Kidney (tissue), 22 donors: ENCODE measurements at places on chromosomes 16 and 17. TPM values are rescaled to one million over a fixed set of nuclear protein-coding genes. Genes with fewer than 3 reads are reported as not detected.

Gene TBC1D28
- total RNA-seq: not detected

Gene PSMD11
- total RNA-seq: 67.5 TPM

Gene TAOK1
- total RNA-seq: 74.9 TPM

Gene TTLL6
- 2.3 TPM for total RNA-seq

Gene CYB5D1
- total RNA-seq: 20.4 TPM

Gene CRISPLD2
- 108 TPM for total RNA-seq

Gene TSNAXIP1
- total RNA-seq: 3.9 TPM

DNA sequence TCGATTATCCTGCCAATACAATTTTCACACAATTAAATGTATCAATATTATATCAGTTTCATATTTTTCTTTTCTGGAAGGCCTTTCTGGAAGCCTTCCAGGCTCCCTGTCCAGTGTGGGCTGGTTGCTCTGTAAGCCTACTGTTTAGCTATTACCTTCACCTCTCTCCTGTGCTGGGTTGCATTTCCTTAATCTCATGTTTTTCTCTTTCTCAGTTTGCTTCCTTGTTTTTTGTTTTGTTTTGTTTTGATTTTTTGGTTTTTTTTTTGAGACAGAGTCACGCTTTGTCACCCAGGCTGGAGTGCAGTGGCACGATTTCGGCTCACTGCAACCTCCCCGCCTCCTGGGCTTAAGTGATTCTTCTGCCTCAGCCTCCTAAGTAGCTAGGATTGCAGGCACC is 6.8 kb downstream of the SEPHS2 start:
- no peaks in the 10 kb centered on the region for H3K27me3 ChIP-seq
- no peak for DNase-seq
- no peak overlapping the region for H3K27ac ChIP-seq

GRCh38 chr16:31568577-31569359 is 41.1 kb downstream of the AHSP start:
- peak; percentile 35 for DNase-seq
- H3K27ac ChIP-seq: no peak overlapping the region
- peak overlapping the region; percentile 44 for H3K4me3 ChIP-seq
- no peaks in the 10 kb centered on the region for H3K36me3 ChIP-seq
- H3K27me3 ChIP-seq: peaks cover 3% of the 10 kb centered on the region
- no peaks in the 10 kb centered on the region for H3K4me1 ChIP-seq

DNA sequence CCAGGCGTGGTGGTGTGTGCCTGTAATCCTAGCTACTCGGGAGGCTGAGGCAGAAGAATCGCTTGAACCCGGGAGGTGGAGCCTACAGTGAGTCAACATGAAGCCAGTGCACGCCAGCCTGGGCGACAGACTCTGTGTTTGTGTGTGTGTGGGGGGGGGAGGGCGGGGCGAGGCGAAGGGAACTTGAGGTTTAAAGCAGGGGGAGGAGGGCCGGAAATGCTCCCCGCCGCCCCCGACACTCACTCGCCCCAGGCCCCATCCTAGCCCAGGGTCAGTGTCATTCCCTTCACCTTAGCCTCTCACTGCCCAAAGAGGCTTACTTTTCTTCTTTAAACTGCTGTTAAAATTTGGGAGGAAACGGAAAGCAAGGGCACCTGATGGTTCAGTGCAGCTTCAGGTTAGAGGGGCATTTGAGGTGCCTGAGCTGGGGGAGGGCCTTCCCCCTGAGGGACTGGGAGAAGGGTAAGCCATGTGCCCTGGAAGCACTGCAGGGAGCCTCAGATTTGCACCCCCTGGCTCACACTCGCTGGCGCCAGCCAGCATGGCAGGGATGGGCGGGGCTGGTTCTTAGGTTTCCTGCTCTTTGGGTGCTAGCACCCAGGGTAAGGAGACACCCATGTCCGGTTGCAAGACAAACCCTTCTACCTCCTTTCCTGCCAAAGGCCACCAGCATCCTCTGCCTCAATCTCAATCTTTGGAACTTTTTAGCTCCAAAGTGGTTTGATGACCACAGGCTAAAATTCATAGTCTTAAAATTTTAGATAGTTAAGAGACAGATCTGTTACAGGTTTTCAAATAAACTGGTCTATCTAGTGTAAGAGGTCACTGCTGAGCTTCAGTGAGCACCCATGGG is 2.2 kb upstream of the LIMD2 start:
- H3K36me3 ChIP-seq: peaks cover 18% of the 10 kb centered on the region
- H3K4me1 ChIP-seq: no peaks in the 10 kb centered on the region
- no peaks in the 10 kb centered on the region for H3K27me3 ChIP-seq
- no peak overlapping the region for H3K4me3 ChIP-seq
- H3K27ac ChIP-seq: no peak overlapping the region
- DNase-seq: peak; percentile 76

- peaks cover 18% of the 10 kb centered on the region for H3K4me1 ChIP-seq
- no peaks in the 10 kb centered on the region for H3K36me3 ChIP-seq
- H3K27me3 ChIP-seq: no peaks in the 10 kb centered on the region
- H3K27ac ChIP-seq: peak overlapping the region; percentile 44
Observed at GRCh38 chr17:10797476-10798328, 6.2 kb downstream of the TMEM238L start.

DNA sequence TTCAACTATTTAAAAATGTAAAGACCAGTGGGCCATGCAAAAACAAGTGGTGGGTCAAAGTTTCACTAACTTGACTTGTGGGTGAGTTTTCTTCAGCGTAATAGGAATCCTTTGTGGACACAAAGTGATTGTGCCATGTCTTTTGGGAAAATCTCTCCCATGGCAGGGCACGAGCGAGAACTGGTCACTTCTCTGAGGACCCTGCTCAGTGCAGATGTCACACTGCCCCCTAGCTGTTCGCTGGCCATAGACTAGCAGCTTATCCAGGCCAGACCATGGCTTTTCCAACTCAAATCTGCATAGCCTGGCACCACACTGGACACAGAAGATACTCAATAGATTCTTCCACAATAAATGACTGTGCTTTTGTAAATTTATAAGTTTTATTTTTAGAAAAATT is 306.0 kb upstream of the CCL2 start:
- H3K27ac ChIP-seq: no peak overlapping the region
- H3K36me3 ChIP-seq: no peaks in the 10 kb centered on the region
- no peak overlapping the region for H3K4me3 ChIP-seq
- H3K4me1 ChIP-seq: no peaks in the 10 kb centered on the region
- no peak for DNase-seq

- no peaks in the 10 kb centered on the region for H3K4me1 ChIP-seq
- peaks cover 22% of the 10 kb centered on the region for H3K36me3 ChIP-seq
- no peak overlapping the region for H3K4me3 ChIP-seq
- DNase-seq: peak; percentile 7
- no peaks in the 10 kb centered on the region for H3K27me3 ChIP-seq
Observed at GRCh38 chr17:29514792-29515191, 52.0 kb downstream of the ABHD15 start.

DNA sequence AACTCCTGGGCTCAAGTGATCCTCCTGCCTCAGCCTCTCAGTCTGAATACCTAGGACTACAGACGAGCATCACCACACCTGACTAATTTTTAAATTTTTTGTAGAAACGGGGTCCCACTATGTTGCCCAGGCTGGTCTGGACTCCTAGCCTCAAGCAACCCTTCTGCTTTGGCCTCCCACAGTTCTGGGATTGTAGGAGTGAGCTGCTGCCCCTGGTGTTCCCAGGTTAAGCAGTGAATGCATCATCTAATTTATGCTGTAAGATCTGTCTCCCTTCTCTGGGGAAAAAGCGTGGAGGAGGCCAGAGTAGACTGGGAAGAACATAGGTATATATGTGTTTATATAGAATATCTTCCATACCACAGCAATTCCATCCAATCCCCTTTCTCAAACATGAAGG is 6.6 kb upstream of the N4BP1 start:
- DNase-seq: no peak
- no peak overlapping the region for H3K27ac ChIP-seq
- H3K4me3 ChIP-seq: no peak overlapping the region
- no peaks in the 10 kb centered on the region for H3K27me3 ChIP-seq
- H3K4me1 ChIP-seq: no peaks in the 10 kb centered on the region

- H3K36me3 ChIP-seq: no peaks in the 10 kb centered on the region
- no peak overlapping the region for H3K4me3 ChIP-seq
- DNase-seq: peak; percentile 63
Observed at GRCh38 chr16:3953728-3954410, 73.4 kb upstream of the CREBBP start.

GRCh38 chr16:59259950-59260319 is 525.8 kb upstream of the GOT2 start:
- no peaks in the 10 kb centered on the region for H3K27me3 ChIP-seq
- no peaks in the 10 kb centered on the region for H3K36me3 ChIP-seq
- no peak overlapping the region for H3K4me3 ChIP-seq
- no peaks in the 10 kb centered on the region for H3K4me1 ChIP-seq

DNA sequence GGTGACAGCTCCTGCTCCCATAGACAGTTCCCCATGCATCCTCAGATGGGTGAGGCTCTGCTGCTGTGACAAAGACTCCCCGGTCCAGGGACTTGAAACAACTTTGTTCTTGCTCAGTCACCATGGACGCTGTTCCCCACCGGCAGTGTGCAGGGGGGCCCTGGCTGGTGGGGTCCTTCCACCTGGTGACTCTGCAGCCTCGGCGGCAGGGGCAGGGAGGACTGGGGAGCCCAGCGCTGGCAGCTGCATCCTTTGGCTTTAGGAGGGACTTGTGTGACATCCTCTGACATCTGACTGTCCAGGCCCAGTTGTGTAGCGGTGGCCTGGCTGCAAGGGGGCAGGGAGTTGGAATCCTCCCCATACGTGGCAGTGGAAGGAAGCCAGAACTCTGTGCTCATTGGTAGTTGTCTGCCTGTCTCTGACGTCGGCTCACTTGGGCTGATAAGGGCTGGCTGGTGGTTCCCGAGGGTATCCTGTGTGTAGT is 107.3 kb downstream of the CMIP start:
- H3K4me3 ChIP-seq: no peak overlapping the region
- H3K4me1 ChIP-seq: peaks cover 51% of the 10 kb centered on the region
- no peaks in the 10 kb centered on the region for H3K27me3 ChIP-seq
- DNase-seq: no peak

DNA sequence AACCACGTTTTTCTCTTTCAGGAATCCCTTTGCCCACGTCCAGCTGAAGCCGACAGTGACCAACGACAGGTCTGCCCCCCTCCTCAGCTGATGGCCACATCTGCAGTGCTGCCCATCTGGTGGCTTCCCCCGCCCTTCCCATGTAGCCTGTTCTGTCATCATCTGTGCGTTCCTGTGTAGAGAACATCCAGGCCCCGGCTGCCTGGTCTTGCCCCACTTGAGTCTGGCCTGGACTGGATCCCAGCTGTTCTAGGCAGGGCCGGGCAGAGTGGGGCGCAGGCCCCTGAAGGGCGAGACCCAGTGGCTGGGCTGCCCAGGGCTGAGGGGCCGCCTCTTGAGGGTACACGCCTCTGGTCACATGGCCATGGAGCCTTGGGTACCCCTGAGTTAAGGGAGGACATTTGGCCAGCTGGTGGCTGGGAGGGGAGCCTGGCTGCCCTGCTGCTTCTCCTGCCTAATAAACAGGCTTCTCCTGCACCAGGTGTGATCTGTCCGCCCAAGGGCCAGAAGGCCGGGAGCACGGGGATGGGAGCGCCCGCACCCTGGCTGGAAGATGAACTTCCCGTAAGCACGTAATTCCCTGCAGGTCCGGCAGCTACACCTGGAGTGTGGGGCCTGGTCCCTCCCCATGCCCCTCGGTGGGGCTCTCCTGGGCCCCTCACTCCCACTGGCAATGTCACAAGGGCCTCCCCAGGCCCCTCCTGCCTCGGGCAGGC is 49.4 kb upstream of the PVALEF start:
- H3K27me3 ChIP-seq: no peaks in the 10 kb centered on the region
- no peak for DNase-seq
- H3K4me3 ChIP-seq: no peak overlapping the region
- no peak overlapping the region for H3K27ac ChIP-seq
- H3K36me3 ChIP-seq: peaks cover 3% of the 10 kb centered on the region
- H3K4me1 ChIP-seq: no peaks in the 10 kb centered on the region

GRCh38 chr17:5587438-5588032 is 3.2 kb upstream of the NLRP1 start:
- H3K4me3 ChIP-seq: no peak overlapping the region
- H3K4me1 ChIP-seq: no peaks in the 10 kb centered on the region
- H3K27me3 ChIP-seq: no peaks in the 10 kb centered on the region
- peak; percentile 65 for DNase-seq
- no peak overlapping the region for H3K27ac ChIP-seq

- H3K36me3 ChIP-seq: no peaks in the 10 kb centered on the region
- H3K27ac ChIP-seq: no peak overlapping the region
- no peak overlapping the region for H3K4me3 ChIP-seq
- no peaks in the 10 kb centered on the region for H3K4me1 ChIP-seq
- H3K27me3 ChIP-seq: no peaks in the 10 kb centered on the region
Observed at GRCh38 chr17:79323566-79323965, 248.9 kb downstream of the ENGASE start.

DNA sequence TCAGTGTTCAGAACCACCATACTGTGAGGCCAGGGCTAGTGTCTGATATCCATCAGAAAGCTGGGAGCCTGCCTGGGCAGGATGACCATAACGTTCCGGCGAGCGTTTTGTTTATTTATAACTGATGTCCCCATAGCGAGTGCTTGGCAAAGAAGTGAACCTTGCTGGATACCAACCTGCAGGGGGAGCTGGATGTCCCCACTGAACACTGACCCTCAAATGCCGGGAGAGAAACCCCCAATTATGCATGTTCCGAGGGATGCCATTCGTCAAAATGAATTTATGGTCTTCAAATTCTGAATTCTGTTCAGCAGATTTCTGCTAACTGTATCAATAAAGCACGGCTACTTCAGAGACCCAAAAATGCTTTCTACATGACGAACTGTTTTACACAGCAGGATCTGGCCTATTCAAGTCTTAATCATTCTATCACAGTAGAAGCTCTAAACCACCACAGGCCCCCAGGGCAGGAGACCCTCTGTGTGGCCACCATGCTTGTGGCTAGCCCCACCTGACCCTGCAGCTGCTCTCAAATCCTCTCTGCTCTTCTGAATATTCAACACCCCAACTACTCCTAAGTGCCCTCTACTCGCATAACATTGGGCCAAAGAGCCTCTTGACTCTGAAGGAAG is 15.2 kb downstream of the MED24 start:
- peak; percentile 75 for DNase-seq
- H3K36me3 ChIP-seq: peaks cover 8% of the 10 kb centered on the region
- H3K4me3 ChIP-seq: no peak overlapping the region
- no peaks in the 10 kb centered on the region for H3K4me1 ChIP-seq

DNA sequence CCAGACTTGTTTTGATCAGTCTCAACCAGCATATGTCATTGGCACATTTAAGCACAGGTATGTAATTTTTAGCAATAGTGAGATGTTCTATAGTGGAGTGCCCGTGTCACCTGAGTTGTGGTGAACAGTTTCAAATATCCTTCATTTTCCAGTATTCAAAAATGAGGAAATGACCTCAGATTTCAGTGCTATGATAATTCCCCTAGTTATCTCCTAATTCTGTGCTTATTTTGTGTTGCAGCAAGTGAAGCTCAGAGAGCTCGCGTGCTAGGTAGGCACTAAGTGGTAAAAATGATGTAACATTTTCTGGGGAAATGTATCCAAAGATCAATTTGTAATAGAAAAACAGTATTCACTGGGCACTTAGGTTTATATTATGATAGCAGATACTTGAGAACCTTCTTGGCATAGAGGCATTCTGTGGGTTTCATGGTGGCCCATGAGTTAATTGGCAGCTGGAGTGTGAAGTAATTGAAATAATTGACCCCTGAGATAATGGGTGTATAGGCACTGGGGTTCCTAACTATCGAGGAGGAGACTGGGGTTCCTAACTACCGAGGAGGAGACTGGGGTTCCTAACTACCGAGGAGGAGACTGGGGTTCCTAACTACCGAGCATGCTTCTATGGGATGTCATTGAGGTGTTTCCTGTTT is 159.1 kb downstream of the PRKCA start:
- no peak overlapping the region for H3K4me3 ChIP-seq
- no peaks in the 10 kb centered on the region for H3K4me1 ChIP-seq
- no peak for DNase-seq

- H3K4me1 ChIP-seq: no peaks in the 10 kb centered on the region
- no peak overlapping the region for H3K4me3 ChIP-seq
- H3K36me3 ChIP-seq: no peaks in the 10 kb centered on the region
- DNase-seq: no peak
- H3K27me3 ChIP-seq: no peaks in the 10 kb centered on the region
Observed at GRCh38 chr16:85204242-85205010, 92.2 kb upstream of the CIBAR2 start.
